Activated CD4-positive, alpha-beta T cell treated with anti-CD3 and anti-CD28 coated beads, Interleukin-2, amount 10 ng/mL, durations not matched to agents 24 days and 14 days (primary cell): ENCODE measurements at places on chromosomes 5 and 9. TPM values are rescaled to one million over a fixed set of nuclear protein-coding genes. Genes with fewer than 3 reads are reported as not detected.

DNA sequence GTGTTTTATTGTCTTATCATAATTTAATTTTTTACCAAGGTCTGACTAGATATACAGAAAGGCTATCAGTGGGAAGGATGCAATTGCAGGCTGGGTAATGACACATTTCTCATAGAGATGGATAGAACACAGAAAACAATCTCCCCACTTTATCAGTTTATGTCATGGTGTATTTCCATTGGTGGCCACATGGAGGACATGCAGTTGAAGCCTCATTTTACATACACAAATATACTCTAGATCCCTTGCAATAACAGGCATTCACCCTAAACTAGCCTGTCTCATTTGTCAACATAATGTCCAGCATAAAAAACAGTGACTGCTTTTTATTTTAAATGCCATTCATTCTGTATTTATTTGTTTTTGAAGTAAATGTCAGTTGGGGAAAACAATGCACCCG lies 526.3 kb downstream of the GABRG2 start:
- no peak for DNase-seq

DNA sequence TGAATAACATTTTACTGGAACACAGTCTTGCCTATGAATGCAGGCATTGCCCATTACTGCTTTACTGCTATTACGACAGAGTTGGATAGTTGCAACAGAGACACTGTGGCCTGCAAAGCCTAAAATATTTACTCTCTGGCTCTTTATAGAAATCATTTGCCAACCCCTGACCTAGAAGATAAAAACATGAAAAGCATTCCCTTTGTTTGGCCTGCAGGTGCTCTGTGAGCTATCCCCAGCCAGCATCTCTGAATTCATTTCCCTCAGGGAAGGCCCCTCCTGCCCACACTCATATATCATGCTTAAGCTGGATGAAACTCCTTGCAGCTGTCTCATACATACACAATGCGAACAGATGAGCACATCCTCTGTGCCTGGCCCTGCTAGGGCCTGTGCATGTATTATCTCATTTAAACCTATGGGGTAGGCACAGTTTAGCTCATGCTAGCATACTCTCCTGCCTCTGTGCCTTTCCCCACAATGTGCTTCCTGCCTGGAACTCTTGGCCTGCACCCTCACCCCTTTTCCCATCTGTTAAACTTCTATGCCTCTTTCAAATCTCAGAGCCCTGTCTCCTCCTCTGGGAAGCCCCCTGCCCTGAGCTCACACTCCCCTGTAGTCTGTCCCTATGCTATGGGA lies 193.1 kb downstream of the PAX5 start:
- no peak for DNase-seq

- no peak for DNase-seq
These were observed 36.6 kb downstream of the ACER2 start for GRCh38 chr9:19445452-19445851.

Gene RNF183
- total RNA-seq: 0.12 TPM in 1 of 2 replicates, not detected in the other
